ENCODE measurements at places on chromosomes 6 and 20.

DNA sequence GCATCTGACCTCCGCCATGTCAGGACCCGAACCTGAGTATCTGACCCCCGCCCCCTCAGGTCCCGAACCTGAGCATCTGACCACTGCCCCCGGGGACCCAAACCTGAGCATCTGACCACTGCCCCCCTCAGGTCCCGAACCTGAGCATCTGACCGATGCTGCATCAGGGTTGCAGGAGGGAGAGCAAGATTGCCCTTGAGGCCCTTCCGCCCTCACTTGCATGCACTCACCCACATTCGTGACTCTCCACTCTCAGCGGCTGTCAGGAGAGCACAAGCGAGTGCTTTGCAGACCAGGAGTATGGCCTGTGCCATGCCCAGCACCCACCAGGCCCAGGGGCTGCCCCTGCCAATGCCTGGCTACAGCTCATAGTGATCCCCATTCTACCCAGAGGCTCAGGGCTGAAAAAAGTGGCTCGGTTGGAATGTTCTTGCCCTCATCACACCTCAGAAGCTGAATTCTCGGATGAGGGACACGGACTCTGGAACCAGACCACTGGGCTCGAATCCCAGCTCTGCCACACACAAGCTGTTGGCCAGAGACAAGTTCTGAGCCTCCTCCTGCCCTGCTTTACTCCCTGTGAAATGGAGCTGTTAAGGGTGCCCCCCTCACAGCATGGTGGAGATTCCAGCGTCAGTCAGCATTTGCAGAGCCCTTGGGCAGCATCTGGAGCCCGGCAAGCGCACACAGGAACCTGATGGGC, 82.1 kb downstream of the DLL1 start:
- no peak for DNase-seq

DNA sequence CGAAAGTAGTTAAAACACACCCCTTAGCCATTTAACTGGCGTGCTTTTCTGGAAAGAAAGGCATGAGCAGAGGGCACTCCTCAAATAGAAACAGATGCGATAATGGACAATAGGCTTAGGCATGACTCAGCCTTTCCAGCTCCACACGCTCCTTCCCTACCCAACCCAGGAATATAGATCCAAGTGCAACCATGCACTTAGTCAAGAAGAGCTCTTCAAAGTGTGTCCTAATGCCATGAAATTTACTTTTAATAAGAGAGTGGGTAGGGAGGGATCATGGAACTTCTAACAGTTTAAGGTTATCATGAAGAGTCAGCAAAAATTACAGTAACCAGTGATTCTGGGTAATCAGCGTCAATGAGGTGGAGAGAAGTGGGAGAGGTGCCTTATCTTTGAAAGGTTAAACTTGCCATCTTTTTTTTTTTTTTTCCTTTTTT, 2.4 kb upstream of the EFHC1 start:
- DNase-seq: no peak

DNA sequence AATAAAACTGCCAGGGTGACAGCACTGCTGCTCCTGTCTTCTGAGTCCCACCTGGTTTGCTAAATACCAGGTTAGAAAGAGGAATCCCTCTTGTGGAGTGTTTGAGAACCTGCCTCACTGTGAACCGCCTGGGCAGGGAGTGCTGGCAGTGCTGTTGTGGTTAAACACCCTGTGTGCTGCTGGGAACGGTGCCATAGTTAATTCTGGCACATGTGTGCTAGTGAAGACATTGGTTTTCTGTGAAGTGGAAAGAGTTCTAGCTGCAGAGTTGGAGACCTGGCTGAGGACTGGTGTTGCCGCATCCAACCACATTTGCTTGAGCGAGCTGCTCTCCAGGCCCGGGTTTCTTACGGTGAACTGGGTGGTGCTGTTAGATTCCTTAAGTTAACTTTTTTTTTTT, 72.7 kb downstream of the IGF2R start:
- no peak for DNase-seq

DNA sequence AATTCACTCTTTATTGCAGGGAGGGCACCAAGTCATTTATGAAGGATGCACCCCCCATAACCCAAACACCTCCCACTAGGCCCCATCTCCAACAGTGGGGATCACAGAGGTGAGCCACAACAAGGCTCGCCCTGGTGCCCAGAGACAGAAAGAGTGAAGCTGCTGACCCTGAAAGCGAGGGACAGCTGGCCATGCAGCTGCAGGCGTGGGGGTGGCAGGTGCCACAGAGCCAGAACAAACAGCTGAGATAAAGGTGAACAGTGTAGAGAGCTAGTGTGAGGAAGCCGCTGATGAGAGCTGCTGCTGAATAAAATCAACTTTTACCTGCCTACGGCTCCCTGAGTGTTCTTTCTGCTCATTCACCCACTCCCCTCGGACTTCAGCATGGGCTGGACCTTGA, 18.8 kb upstream of the RGS17 start:
- no peak for DNase-seq

GRCh38 chr6:43748765-43749164, 21.2 kb upstream of the VEGFA start:
- DNase-seq: no peak

DNA sequence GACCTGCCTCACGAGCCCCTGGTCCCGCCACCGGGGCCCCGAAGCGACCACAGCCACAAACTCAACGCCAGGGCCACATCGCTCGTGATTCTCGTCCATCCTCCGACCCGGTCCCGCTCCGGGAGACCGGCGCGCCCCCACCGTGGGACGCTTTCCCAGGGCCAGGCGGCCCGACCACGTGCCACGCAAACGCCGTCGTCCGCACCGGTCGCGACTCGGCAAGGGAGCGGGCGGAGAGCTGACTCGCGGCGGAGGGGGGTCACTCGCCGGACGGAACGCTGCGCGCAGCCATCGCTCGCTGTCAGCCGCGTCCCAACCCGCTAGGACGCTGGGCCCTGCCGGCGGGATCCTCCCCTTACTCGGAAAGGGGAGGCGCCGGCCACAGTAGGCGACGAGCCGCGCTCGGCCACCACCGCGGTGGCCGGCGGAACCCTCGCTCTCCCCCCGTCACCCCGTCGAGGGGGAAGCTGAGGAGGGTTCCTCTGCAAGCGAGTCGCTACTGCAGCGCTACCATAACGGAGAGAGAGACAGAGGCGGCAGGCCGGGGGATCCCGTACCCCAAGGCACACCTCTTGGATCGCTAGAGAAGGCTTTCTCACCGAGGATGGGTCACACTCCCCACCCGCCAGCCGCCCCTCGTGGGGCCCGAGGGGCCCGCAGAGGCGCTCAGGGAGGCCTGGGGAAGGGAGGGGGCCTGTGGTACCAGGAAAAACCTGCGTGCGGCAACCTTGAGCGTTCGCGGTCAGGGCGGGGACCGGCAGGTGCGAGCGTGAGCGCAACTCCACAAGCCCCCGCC, 511.8 kb upstream of the ZNF337 start:
- DNase-seq: no peak

DNA sequence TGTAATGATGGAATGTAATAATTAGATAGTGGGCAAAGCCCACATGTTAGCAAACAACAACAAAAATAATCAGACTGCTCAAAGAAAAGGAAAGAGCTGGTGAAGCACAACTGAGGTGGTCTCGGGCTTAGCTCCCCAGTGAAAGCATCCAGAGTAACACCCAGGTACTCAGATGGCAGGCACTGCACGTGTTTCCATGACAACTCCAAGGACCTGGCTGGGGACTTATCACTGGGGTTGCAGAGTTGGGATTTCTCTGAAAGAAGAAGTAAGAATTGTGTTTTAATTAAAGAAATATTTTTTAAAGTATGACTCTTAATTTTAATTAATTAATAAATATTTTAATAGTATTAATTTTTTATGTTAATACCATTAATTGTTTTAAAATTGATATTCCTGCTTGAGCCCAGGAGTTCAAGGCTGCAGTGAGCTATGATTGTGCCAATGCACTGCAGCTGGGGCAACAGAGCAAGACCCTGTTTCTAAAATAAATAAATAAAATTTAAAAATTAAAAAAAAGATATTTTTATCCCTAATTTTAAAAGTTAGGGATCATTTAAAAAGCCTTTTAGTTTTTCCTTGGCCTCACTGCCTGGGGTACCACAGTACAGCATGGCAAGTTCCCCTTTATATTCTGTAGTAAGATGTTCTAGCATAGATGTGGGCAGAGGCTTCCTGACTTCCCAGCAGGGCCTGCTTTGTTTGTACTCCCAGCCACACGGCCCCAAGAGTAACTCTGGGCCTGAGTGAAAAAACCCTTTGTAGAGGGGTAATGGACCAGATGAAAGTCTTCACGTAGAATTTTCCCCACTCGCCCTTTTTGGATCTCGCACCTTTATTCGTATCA, 42.2 kb upstream of the UST start:
- DNase-seq: no peak

GRCh38 chr6:143878272-143878760, 14.0 kb downstream of the ZC2HC1B start:
- no peak for DNase-seq

DNA sequence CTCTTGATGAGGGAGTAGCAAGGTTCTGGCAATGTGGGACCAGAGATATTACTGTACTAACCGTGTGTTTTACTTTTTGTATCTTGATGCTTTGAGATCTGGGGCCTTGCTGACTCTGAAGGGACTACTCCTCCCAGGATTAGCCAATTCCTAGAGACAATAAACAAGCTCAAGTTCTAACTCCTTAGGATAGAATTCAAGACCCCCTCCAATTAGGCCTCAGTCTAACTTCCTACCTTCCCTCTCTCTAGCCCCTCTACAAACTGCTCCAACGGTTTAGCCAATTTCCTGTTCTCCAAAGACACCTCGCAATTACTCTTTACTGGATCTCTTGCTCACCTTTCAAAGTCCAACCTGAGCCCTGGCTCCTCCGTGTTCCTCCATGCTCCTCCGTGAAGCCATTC, 158.7 kb upstream of the JARID2 start:
- no peak for DNase-seq

DNA sequence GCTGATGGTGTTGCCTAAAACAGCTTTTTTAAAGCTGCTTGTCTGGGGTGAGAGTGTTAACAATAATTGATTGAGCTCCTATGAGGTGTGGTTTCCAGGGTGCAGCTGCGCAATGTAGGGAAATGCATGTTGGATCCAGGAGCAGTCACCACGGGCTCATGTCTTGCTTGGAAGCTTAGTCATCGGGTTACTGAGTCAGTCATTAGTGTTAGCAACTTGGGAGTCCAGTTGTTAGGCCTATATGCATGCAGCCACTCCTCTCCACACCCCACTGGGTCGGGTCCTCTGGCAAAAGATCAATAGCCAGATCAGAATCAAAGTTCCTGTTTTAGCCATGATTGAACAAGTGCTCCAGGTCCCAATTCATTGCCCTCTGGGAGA, 271.7 kb upstream of the CHD6 start:
- no peak for DNase-seq

GRCh38 chr6:88492824-88493223, 326.7 kb upstream of the CNR1 start:
- DNase-seq: no peak

GRCh38 chr6:134431421-134431859, 113.5 kb upstream of the SGK1 start:
- DNase-seq: no peak

GRCh38 chr6:62285612-62286469, at the start of gene KHDRBS2:
Gene KHDRBS2 (minus strand): TSS chr6:62286225.
- DNase-seq: no peak

GRCh38 chr20:31698803-31699718, 23.6 kb downstream of the BCL2L1 start:
- no peak for DNase-seq

GRCh38 chr20:48738399-48739304, 89.1 kb downstream of the PREX1 start:
- DNase-seq: no peak

DNA sequence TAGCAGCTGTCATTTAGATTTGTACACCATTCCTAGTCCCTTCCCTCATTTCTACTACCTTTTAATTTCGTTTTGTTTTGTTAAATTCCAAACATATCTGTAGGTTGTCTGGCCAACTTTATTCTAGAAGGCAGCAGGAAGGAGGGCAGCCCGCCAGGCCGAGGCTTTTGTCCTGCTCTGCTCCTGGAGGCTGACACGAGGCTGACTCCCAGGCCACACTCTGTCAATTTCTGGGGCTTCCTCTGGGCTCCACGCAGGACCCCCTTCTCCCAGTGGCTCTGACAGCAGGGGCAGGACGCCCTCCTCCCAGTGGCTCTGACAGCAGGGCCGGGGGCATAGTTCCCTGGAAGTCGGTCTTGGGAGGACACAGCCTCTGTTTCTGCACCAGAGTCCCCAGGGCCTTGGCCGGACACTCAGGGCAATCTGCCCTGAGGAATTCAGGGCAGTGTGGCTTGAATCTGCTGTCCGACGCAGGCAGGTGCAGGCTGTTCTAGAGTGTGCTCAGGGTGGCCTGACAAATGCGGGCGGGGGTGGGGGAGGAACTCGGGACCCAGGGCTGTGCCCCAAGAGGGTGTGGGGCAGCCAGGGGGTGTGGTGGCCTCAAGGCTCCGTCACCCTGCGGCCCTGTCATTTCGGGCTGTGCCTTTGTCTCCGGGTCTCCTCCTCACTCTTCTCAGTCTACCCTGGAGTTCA, 11.8 kb downstream of the SMOC2 start:
- DNase-seq: no peak

Data from AML-193 (cell line).